ENCODE measurements at places on chromosomes 1 and 21.

- no peak for DNase-seq
Measured at GRCh38 chr1:154748405-154748775, 121.7 kb downstream of the KCNN3 start.

DNA sequence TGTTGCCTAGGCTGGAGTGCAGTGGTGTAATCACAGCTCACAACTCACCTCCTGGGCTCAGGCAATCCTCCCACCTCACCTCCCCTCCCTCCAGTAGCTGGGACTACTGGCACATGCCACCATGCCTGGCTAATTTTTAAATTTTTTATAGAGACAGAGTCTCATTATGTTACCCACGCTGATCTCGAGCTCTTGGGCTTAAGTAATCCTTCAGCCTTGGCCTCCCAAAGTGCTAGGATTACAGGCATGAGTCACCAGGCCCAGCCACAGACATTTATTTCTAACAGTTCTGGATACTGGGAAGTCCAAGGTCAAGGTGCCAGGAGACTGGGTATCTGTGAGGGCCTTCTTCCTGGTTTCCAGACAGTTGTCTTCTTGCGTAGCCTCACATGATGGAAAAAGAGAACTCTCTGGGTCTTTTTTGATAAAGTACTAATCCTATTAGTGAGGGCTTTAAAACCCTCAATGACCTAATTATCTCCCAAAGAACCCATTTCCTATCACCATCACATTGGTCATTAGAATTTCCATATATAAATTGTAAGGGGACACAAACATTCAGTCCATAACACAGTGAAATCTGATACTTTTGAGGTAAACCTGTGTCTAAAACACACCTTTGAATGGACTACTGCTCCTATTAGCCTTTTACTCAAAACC, 67.9 kb downstream of the PHACTR4 start:
- no peak for DNase-seq

DNA sequence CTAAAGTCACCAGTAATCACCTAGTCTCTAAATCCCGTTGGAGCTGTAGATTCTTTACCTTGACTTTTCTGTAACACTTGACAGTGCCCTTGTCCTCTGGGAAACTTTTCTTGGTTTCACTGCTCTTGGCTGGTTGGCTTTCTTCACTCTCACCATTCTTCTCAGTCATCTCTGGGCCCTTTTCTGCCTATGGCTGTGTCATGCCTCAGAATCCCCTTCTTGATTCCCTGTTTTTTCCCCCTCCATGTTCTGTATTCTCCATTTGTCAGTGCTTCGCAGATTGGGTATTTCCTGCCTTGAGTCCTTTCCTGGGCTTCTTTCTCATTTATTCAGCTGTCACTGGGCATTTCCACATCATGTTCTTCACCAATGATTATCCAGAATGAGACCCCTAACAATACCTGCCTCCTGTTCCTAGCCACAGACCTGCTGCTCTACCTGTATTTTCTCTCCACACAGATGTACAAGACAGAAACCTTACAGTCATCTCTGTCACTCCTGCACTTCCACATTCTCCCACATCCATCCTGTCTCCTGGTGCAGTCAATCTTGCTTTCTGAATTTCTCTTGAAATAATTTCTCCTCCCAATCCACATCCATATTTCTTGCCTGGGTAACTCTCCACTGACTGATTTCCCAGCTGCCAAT, 14.7 kb downstream of the UCK2 start:
- DNase-seq = no peak

- no peak for DNase-seq
Measured at GRCh38 chr1:192564099-192564498, 11.5 kb upstream of the RGS1 start.

DNA sequence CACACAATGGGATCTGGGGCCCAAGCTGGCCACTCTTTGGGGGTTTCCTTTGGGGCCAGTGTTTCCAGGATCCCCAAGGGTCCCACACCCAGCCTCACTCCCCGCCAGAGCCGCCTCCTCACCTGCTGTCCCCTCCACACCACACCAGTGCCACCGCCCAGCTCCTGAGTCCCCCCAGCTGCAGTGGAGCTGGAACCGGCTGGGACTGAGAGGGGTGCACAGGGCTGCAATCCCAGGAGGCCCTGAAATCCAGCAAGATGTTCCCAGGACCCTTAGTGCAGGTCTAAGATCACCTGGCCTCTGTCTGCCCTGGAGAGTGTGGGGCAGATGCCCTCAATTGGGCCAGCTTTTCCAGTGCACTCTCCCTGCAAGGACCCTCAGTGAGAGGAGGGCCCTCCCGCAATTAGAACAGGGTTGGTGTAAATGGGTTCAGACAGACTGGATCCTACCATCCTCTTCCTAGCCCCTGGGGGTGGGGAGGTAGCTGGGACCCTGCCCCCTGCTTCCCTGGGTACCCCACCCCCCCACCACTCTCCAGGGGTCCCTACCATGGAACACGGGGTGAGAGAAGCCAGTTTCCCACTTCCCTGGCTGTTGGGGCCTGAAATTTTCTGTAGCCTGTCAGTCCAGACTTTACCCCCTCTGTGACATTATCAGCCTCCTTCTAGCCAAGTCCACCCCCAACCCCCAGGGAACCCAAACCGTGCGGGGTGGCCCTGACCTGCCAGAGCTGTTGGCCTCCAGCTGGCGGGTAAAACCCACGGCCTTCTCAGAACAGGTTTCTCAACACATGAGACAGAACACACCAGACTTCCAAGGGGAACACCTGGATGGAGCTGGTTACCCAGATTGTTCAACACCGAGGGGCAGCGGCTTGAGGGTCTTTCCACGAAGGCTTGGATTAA, 7.0 kb downstream of the KRTAP10-12 start:
- DNase-seq = no peak

DNA sequence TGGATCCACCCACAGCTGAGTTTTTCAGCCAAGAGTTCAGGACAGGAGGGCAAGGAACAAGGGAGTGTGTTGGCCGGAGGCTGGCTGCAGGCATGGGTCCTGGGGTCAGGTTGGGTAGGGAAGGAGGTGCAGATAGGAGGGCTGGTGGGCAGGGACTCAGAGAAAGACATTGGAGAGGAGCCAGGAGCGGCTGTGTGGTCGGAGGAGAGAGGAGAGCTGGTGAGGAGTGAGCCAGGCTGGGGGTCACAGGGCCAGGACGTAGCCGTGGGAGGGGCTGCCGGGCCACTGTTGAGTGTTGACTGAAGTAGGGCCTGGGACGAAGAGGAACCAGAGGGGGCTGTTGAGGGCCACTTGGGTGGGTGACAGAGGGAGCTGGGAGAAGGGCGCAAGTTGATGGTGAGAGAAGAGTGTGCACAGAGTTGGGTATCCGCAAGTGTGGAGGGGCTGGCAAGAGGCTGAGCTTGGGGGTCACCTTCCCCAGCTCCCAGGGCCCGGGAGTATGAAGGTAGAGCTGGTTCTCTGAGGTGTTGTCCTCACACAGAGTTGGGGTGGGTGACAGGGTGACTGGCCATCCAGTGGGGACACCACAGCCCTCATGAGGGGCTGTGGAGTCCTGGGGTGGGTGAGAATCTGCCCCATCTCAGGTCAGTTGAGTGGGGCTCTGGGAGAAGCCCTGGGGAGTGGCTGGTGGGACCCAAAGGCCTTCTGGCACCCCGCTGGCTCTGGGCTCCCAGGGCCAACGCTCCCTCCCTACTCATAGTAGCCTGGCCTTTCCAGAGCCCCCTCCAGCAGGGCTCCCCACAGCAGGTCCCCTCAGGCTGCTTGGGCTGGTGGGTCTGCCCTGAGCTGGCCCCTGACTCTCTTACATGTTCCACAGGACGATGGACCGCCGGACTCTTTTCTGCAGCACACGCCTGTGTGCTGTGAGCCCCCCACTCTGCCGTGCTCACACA, 21.9 kb downstream of the PODN start:
- DNase-seq = no peak

DNA sequence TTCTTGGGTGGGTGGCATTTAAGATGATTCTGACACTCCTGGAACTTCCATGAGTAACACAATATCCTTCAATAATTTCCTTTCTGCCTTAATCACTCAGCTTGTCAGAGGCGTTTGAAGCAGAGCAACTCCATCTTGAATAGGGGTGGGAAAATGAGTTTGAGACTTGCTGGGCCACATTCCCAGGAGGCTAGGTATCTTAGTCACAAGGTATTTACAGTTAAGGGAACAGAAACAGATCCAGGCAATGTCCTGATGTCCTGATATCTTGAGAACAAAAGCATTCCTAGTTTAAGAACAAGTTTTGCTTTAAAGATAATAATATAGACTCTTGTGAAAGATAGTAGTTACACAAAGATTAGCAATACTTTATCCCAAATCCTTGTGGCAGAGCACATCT, 76.6 kb upstream of the KIAA0040 start:
- DNase-seq = no peak

GRCh38 chr1:31617218-31617915, at the start of gene HCRTR1:
Gene HCRTR1, plus strand, starts transcription at chr1:31617689. Its CDS starts 1,504 bp downstream, at chr1:31619193.
- DNase-seq = no peak

DNA sequence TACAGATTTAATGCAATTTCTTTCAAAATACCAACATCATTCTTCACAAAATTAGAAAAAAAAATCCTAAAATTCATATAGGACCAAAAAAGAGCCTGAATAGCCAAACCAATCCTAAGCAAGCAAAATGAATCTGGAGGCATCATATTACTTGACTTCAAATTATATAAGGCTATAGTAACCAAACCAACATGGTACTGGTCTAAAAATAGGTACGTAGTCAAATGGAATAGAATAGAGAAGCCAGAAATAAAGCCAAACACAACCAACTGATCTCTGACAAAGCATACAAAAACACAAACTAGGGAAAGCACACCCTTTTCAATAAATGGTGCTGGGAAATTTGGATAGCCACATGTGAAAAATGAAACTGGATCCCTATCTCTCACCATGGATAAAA, 112.3 kb upstream of the TSPAN2 start:
- DNase-seq = no peak

DNA sequence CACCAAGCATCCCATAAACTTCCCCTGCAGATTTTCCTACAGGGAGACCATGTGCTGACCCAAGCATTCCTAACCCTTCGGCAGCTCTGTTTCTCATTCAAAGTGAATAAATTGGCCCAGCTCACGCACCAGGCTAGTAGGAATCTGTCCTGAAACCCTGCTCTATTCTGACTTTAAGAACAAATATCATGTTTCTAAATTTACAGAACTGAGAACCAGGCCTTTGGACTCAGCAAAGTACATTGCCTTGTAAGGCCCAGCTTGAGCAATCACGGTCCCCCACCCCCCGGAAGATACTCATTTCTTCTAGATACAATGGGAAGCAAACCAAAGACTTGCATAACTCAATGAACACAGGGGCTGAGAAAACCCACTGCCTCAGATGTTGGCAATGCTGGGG, 160.1 kb upstream of the NFIA start:
- no peak for DNase-seq

Measured in activated CD4-positive, alpha-beta T cell treated with anti-CD3 and anti-CD28 coated beads for 4 hours (primary cell).